Foreskin melanocyte (primary cell): ENCODE measurements at places on chromosomes 13 and 19.

DNA sequence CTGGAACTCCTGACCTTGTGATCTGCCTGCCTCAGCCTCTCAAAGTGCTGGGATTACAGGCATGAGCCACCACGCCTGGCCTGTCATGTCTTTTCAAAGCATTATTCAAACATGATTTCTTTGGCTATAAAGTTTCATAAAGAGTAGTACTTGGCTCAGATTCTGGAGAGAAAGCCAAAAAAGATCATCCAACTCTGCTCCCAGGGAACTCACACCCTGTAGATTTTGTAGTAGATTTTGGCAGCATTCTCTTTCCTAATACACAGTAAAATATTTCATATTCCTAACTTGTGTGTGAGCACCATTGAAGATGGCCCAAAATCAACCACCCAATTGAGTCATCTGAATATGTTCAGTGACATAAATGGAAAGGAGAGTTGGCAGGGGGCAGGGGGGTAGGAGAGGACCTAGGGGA, 48.4 kb downstream of the CAB39L start:
- DNase-seq, result no peak

- DNase-seq, result no peak
Observed at GRCh38 chr19:14748601-14749000, 29.8 kb downstream of the ADGRE2 start.

GRCh38 chr13:32840989-32841713, 175.1 kb upstream of the KL start:
- no peak for DNase-seq

DNA sequence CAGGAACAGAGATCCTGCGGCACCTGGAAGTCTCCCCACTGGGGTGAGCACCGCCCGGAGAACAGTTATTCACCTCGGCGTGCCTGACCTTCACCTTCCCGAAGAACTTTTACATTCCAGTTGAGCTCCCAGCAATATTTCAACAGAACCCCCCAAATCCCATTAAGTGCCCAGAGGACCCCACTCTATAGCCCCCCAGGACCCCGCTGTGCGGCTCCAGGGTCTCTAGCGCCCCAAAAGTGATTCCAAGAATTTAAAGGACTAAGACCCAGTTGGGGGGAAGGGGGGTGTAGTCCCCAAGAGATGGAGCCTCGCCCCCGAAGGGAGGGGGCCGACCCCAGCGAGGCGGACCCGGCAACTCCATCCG, 480 bp downstream of the GPR108 start:
- DNase-seq, result no peak

- DNase-seq, result no peak
Observed at GRCh38 chr13:98416408-98416807, 160.5 kb downstream of the STK24 start.
